Daoy (cell line): ENCODE measurements at places on chromosomes 12 and 14. TPM values are rescaled to one million over a fixed set of nuclear protein-coding genes. Genes with fewer than 3 reads are reported as not detected.

The KRT71 gene
- total RNA-seq, result not detected in 2 replicates

The PRKD1 gene
- total RNA-seq, result 2.9 and 3.3 TPM in 2 replicates

The NEDD1 gene
- total RNA-seq, result 52.8 and 54.1 TPM in 2 replicates

The MYBPC1 gene
- total RNA-seq, result not detected in 2 replicates

The SYNE3 gene
- total RNA-seq, result 0.54 and 1.5 TPM in 2 replicates

GRCh38 chr12:52227606-52228166, 5.4 kb upstream of the KRT7 start:
- no peak for DNase-seq

- DNase-seq, result no peak
These were observed 8.4 kb downstream of the CCDC197 start for GRCh38 chr14:94005324-94006073.

GRCh38 chr14:59507063-59507751, 22.9 kb downstream of the JKAMP start:
- DNase-seq, result peak; percentile 63

- peak; percentile 66 for DNase-seq
These were observed 2.1 kb upstream of the SLC2A13 start for GRCh38 chr12:40107803-40108620.
